ENCODE measurements at places on chromosomes 2 and 18.

DNA sequence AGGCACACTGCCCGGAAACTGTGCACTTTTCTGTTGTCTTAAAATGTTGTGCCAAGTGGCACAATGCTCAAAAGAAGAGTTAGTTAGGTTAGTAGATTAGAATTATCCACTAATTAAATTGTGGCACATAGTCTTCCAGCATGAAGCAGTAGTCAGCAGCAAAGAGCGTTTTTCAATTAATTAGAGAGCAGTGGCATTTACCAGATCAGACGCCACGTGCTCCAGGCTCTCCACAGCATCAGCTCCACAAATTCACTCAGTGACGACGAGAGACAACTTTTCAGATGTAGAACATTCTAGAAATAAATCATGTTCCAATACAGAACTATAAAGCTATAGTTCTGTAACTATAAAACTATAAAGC, 16.4 kb upstream of the RTTN start:
- no peak for DNase-seq

- no peak for DNase-seq
Measured at GRCh38 chr2:26363323-26363722, 16.7 kb upstream of the ADGRF3 start.

DNA sequence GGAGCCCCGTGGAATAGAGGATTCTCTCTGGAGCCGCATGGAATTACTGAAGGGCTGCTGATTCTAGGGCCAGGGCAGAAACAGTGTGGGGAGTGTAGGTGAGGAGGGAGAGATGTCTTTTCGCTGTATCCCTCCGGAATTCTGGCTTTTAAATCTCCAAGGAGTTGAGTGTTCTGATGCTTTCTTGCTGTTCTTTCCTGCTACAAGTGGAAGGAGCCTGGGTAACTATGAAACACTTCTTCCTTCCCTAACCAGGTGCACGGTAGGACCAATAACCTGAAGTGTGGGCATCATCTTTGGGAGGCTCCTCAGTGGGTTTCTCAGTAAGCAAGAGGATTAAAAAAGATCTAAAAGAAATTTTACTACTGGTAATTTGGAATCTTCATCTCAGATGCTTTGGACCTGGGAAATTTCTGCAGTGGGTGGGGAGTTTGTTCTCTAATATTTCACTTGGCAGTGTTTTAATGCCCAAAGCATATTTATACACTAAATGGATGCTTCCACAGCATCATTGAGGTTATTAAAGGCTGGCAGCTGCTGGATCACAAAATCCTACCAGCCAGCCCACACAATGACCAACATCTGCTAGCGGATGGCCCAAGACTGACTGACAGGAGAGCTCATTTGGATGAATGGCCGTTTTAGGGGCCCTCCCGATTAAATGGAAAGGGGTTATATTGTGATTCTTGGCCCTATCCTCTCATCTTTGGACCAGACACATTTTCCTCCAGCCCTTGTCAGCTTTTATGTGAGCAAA, 2.1 kb downstream of the EML6 start:
- DNase-seq, result no peak

GRCh38 chr18:31598021-31598805, 6.5 kb downstream of the TTR start:
- no peak for DNase-seq

Measured in left renal cortex interstitium (tissue), 4 donors.